ENCODE measurements at places on chromosomes 5 and 9.

GRCh38 chr5:122978068-122978467 is 58.5 kb downstream of the PPIC start:
- no peak for DNase-seq

DNA sequence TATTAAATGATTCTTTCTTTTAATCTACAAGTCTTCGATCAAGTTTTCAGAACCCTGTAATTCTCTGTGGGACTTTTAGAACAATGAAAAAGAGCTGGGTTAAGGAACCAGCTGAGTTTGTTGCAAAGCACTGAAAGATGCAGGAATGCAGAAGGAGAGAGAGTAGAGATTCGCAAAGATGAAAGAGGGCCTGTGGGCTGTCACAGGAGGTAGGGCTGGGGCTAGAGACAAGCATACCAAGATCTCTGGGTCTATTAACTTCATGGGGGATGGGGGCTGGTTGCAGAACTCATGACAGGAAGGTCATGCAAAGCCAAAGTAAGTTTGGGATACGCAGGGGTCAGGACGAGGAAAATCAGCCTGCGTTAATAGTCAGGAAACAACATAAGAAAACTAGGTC is 81.8 kb downstream of the LURAP1L start:
- DNase-seq = peak; percentile 38

DNA sequence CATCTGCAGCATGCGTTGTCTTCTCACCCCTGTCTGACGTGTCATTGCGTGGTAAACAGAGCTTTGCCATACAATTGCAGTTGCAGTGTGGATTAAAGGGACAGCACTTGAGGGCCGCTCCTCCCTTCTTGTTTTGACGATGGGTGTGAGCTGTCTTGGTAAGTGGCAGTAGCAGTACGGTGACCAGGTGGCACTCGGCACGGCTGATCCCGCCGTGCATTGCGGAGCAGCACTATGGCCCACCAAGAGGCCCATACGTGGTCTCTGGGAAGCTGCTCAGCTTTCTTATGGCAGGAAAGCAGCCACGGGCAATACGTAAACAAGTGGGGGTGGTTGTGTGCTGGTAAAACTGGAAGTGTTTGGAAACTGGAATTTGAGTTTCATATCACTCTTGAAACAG is 25.1 kb downstream of the EHMT1 start:
- no peak for DNase-seq

DNA sequence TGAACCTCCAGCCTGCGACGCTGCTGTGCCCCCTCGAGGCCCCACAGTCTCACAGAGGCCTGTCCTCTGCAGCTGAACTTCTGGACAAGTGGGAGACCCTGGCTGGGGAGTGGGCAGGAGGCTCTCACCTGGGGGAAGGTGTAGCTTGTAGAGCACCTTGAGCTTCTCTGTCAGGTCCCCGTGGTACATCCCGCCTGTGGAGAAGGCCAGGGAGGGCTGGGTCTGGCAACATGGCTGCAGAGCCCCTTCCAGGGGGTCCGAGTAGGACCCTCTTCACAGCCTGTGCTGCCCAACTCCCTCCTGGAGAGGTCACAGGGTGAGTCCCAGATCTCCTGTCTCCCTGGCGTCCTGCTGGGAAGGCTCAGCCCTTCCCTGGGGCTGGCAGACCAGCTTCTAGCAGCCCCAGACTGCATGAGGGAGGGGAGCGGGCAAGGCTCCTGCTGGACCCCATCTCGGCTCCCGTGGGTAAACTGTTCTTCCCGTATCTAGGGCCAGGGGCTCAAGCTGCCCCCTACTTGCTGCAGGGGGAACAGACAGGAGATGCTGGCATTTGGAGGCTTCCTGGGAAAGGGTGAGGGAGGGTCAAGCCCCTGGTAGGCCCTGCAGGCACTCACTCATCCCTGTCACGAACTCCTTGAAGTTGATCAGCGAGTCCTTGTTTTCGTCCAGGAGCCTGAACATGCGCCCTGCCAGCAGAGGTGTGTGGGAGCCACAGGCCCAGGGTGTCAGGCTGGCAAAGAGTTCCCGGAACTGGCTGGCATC is 11.2 kb upstream of the MRNIP start:
- DNase-seq = peak; percentile 52

DNA sequence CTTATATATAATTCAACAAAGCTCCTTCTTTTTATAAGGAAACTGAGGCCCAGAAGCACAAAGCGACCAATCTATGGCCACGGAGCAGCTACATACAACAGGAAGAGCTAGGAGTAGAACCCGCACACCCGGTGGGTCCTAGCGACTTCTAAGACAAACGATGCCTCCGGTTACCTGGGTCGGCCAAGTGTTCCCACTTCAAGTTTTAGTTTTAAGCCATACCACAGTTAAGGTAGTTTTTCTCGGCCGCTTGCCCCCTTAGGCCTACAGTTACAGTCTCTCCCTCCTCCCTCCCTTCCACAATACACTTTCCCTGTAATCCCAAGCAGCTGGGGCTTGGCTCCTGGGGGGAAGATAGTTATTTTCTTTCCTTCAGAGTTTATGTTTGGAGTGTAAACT is 533 bp downstream of the SREK1IP1 start:
- DNase-seq = peak; percentile 26

DNA sequence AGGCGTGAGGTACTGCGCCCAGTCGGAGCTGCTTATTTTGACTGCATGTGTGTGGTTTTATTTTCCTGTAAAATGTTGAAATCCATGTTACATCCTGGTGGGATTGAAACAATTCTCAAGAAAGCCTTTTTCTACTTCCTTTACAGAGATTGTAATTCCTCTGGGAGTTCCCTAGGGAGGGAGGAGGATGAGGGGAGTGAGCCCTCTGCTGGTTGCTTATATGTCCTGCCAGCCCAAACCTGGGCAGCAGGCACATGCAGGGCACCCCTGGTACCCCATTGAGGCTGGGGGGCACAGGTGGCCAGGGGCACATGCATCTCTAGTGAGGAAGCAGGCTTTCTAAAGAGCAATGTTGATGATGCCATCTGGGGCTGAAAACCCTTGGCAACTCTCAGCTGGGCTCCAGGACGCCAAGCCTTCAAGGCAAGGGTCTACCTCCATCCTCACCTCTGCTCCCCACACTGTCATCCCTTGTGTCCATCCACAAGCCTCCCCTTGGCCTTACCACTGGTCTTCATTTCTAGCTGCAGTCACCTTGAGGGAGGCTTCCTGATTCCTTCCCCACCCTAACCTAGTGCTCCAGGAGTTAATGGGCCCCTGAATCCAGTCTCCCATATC is 84.7 kb upstream of the TNFSF8 start:
- DNase-seq = peak; percentile 62

DNA sequence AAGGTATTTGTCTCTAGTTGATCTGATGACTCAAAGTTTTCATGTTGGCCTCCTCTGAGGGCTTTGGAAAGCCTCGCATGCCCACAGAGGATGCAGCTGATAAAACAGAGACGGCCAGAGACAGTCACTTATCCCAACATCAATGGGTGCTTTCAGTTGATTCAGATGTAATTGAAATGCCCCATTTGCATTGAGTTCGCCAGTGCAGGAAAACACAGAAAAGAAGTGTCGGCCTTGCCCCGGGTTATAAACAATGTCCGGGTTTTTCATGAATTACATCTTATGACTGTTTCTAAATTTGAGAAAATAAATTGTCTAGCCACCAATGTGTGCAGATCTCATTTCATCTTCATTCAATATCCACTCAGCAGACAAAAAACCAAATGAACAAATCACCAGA is 42.2 kb upstream of the ICE1 start:
- no peak for DNase-seq

- DNase-seq = no peak
These were observed 112.2 kb upstream of the ZNF608 start for GRCh38 chr5:124858612-124859011.

GRCh38 chr9:131732636-131733289 is 7.1 kb downstream of the RAPGEF1 start:
- no peak for DNase-seq

Measured in H9 (cell line).